ENCODE measurements at places on chromosomes 3 and 15.

GRCh38 chr15:70153921-70154717, 56.4 kb upstream of the TLE3 start:
- DNase-seq = no peak

DNA sequence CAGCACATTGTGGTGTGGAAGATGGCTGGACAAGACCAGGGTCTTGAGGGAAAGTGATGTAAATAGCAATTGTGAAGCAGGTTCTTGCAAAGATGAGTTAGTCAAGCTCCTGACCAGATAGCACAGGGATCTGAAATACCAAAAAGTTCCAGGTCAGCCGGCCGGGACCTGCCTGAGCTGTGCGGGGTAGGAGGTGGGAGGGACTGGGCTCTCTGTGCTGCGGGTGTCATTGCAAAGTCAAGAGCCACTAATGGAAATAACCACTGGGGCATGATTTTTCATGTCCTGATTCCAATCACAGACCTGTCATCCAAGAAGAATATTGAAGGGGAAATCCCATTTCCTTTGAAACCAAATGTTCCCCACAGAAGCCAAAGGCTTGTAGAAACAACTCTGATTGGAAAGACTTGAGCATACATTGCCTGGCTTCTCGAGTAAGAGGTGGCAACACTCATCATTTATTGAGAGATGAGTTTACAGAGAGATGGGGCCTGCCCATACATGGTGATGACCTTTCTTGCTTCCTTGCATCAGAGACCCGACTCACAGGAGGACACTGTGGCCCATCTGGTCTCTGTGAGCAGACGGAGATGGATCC, 44.2 kb upstream of the KY start:
- no peak for DNase-seq

- no peak for DNase-seq
Observed at GRCh38 chr3:8645712-8646111, 1.1 kb upstream of the SSUH2 start.

- DNase-seq = no peak
Observed at GRCh38 chr15:100715571-100716455, 113.4 kb downstream of the ASB7 start.

DNA sequence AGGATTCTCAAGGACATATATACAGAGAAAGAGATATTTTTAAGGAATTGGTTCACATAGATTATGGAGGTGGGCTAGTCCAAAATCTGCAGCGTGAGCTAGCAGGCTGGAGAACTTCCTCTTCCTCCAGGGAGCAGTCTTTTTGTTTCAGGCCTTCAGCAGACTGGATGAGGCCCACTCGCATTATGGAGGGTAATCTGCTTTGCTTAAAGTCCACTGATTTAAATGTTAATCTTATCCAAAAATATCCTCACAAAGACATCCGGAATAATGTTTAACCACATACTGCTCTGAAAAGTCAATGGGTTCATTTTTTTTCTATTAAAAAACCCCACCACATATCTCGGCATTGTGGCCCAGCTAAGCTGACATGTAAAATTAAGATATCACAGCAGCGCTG, 22.2 kb upstream of the NRROS start:
- DNase-seq = no peak

DNA sequence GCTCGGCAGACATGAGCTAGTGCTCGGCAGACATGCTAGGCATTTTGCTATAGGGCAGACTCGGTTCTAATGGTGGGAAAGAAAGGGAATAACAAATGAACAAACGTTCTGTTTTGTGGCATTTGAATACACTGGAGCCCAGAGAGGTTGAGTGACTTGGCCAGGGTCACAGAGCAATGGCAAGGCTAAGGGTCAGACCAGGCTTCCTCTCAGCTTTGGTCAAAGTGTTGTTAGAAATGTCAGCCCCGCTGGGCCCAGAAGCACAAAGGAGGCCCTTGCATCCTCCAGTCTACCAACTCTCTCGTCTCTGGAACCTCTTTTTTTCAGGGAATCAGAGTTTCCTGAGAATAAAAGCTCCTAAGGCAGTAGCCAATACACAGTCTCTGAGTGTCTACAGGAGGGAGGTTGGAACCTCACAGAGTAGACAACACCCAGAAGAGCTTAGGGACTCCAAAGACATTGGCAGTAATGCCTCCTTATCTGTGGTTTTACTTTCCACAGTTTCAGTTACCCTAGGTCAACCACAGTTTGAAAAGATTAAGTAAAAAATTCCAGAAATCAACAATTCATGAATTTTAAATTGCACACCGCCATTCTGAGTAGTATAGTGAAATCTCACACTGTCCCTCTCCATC, 47.3 kb downstream of the SSUH2 start:
- DNase-seq = no peak

DNA sequence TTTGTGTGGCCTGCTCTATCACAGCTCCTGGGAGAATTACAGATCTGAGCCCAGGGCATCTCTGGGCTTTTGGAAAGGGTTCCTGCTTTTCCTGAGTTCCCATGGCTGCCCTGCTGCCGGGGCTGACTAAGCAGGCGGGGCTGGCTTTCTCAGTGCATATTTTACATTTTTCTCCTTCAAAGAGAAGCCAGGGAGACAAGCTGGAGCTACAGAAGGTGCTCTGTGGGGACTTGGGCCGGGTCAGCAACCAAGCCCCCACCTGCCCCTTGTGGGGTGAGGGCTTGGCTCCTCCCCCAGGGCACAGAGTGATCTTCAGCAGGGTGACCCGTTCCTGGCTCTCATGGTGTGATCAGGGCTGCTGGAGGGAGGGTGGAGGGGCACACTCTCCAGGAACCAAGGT, 17.4 kb downstream of the ABTB1 start:
- DNase-seq = no peak

DNA sequence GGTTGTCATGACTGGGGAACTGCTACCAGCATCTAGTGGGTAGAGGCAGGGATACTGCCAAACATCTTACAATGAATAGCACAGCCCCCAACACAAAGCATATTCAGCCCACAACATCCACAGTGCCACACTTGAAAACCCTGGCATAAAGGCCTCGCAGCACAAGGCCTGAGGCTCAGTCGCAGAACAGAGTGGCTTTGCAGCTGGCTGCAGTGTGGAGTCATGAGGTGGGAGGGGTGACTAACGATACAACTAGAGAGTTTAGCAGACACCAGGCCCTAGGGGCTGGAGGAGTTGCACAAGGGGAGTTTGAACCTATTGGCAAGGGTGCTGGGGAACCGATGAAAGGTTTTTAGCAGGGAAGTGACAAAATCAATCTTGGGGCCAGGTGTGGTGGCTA, 32.1 kb downstream of the GRK7 start:
- peak; percentile 28 for DNase-seq

- no peak for DNase-seq
Observed at GRCh38 chr15:46856839-46857502, 860.3 kb upstream of the SEMA6D start.

GRCh38 chr3:37386627-37387230, 212.3 kb upstream of the LRRFIP2 start:
- DNase-seq = no peak

GRCh38 chr15:98560338-98560737, 88.0 kb upstream of the IGF1R start:
- DNase-seq = no peak

DNA sequence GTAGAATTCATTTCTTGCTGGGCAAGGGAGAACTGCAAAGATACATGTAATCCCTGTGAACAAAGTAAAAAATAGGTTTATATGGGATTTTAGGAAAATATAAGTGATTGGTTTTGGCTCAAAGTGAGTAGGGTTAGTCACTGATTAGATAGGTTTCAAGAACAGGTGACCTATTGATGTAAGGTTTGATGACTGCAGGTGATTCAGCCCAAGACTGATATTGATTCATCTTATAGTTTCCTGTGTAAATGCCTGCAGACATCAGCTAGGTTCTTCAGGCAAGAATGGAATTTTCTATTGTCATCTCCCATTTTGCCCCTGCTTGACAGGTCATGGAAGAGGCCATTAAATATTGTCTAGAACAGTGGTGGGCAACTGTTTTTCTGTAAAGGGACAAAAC, 23.9 kb upstream of the ARID3B start:
- DNase-seq = no peak

GRCh38 chr3:131323792-131324191, 57.8 kb upstream of the NUDT16 start:
- DNase-seq = no peak

GRCh38 chr15:74502301-74502700, 38.7 kb upstream of the ARID3B start:
- DNase-seq = no peak

- DNase-seq = no peak
Observed at GRCh38 chr3:135192929-135193328, 397.9 kb downstream of the EPHB1 start.

Data from activated naive CD4-positive, alpha-beta T cell treated with anti-CD3 and anti-CD28 coated beads, Interleukin-2, amount 50 U/mL, for 16 hours (primary cell).